Cortex of kidney (tissue), 1 donor: ENCODE measurements at places on chromosomes 2 and 18.

- DNase-seq = no peak
Measured at GRCh38 chr2:145407-145806, 99.1 kb upstream of the FAM110C start.

GRCh38 chr18:49185623-49186022 lies 234.9 kb upstream of the SMAD7 start:
- DNase-seq = no peak

DNA sequence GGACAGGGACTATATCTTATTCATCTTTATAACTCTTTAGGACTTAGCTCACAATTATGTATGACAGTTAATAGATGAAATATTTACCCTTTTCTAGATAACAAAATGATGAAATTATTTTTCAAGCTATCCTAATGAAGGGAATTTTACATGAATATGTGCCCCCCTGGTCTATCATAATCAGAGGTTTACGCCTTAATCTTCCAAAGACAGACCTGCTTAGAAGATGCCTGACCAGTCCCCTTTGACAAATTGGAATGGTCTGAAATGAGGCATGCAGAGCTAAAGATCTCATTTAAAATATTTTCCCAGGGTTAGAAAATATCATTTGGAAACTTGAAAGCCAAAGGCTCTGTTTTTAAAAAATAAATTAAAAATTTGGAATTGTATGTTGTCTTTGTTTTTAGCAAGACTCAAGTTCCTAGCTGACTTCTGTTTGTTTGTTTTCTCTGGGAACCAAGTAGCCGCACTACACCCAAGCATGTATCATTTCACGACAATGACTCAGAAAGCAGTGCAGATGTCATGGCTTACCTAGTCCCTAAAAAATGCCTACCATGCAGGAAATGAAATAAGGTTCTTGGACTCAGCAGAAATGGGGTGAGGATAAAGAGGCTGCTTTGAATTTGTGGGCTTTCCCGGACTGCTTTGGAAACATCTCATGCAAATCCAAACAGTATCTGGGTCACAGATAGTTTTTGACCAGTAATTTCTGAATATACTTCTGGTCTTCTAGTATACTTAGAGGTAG lies 162.1 kb downstream of the ZEB2 start:
- no peak for DNase-seq

GRCh38 chr18:51361130-51361860 lies 163.8 kb upstream of the MEX3C start:
- DNase-seq = no peak

DNA sequence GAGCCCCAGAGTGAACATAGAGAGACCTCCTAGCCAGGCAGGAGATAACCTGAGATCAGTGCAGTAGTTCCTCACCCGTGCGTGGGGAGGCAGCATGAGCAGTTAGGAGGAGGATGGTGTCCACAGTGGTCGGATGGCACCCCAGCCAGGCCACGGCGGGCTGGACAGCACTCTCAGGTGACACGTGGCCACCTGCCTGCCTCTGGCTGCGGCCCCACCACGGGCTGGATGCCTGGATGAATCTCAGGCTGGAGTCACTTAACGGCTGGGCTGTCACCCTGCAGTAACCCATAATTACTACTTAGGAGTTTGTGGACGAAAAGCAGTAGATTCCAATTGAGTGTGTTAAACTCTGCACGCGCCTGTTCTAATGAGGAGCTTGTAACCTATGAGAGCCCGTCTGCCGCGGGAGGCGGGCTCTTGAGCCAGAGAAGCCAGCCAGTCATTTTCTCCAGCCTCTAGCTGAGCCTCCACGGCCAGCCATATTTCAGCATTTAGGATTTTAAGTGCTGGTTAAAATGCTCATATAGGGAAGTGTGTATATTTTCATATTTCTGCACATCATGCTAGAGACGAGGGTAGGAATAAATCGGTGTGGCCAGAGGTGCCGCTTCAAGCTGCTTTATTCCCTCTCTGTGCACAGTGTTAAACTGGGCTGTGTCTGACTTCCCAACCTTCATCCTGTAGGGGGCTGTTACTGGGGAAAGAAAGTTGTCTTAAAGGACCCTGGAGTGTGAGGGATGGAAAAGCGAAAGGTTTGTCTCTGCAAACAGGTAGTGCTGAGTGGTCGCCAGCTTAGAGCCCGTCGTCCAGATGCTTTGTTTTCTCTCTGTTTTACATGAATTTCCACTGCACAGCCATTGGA lies 144.0 kb downstream of the GLI2 start:
- no peak for DNase-seq

DNA sequence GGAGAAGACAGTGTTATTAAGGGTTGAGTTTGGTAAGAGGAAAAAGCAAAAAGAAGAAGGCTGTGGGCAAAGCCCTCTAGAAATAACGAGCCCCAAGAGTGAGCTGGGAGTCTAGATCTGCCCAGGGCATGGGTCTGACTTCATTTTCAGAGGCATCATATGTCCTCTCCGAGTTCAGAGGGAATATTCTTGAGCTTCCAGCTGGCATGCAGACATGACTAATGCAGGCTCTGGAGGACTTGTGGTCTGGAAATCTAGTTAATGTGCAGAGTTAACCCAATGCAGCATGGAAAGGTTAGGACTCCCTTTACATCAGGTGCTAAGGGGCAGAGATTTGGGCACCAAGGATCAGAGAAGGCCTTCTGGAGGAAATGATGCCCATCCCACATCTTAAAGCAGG lies 7.3 kb downstream of the ACMSD start:
- DNase-seq = no peak

GRCh38 chr2:46806526-46806925 lies 109.1 kb downstream of the MCFD2 start:
- no peak for DNase-seq

GRCh38 chr2:181677912-181678586 lies 2.3 kb downstream of the NEUROD1 start:
- no peak for DNase-seq

DNA sequence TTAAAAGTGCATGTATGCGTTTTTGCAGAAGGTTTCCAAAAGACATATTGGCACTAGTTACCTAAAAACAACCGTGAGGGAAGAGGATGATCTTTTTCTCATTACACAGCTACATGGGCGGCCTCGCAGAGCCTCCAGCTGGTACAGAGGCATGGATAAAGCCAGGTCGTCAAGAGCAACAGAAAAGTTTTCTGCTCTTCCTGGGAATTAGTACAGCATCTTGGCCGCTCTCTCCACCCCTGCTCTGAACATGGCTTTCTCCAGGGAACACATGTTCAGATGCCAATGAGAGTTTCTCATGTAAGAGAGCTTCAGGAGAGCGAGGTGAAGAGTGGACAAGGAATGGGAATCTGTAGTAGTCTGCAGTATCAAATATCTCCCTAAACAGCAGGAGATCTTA lies 108.4 kb downstream of the ZEB2 start:
- no peak for DNase-seq

GRCh38 chr2:170818036-170818751 lies 1.5 kb downstream of the GAD1 start:
- DNase-seq = no peak

- no peak for DNase-seq
Measured at GRCh38 chr2:75067506-75067905, 109.1 kb downstream of the POLE4 start.

DNA sequence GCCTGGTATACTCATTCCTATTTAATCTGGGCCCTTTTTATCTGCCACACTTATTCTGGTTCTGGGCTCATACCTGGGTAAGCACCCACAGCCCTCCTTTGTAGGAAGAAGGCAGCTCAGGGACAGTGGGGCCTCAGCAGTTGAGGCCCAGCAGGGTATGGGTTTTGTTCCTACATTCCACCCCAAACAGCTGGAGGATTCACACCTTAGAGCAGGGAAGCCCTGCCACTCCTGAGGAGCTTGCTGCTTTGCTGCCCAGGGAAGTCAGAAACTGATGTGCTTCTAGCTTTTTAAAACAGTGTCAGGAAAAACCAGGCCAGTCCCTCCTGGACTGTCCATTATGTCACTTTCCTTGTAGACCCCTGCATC lies 1.2 kb upstream of the LBX2 start:
- DNase-seq = no peak

DNA sequence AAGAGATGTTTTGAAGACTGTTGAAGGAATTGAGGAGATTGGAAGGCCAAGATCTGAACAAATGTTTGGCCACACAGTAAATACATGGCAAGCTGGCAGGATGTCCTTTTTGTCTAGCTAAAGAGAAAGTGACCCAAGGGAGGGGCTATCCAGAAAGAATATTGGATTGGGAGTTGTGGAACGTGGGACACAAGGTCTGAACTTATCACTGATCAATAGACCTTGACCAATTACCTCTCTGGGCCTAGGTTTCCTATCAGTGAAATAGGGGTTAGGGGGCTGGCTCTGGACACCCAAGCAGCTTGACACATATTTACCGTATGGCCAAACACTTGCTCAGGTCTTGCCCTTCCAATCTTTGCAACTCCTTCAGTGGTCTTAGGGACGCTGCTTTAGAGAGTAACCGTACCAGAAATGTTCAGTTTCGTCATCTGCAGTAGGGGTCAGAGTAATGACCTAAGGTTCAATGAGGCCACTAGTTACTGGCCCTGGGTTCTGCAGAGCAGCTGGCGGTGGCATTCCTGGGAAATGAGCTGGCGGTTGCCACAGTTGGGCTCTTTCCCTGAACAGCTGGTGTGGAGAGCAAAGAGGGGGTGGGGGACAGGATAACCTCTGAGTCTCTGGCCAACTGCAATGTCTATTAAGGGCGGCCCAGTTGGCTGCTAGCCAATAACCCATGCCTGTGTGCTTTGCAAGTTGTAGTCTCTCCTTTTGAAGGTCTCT lies 70.1 kb upstream of the STPG4 start:
- no peak for DNase-seq
